NCI-H1930 (cell line): ENCODE measurements at places on chromosomes 12 and 14.

DNA sequence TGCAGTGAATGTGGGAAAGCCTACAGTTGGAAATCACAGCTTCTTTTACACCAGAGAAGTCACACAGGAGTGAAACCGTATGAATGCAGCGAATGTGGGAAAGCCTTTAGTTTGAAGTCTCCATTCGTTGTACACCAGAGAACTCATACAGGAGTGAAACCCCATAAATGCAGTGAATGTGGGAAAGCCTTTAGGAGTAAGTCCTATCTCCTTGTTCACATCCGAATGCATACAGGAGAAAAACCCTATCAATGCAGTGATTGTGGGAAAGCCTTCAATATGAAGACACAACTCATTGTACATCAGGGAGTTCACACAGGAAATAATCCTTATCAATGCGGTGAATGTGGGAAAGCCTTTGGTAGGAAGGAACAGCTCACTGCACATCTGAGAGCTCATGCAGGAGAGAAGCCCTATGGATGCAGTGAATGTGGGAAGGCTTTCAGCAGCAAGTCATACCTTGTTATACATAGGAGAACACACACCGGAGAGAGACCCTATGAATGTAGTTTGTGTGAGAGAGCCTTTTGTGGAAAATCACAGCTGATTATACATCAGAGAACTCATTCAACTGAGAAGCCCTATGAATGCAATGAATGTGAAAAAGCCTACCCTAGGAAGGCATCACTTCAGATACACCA, 24.6 kb downstream of the ZNF26 start:
- no peak for DNase-seq

DNA sequence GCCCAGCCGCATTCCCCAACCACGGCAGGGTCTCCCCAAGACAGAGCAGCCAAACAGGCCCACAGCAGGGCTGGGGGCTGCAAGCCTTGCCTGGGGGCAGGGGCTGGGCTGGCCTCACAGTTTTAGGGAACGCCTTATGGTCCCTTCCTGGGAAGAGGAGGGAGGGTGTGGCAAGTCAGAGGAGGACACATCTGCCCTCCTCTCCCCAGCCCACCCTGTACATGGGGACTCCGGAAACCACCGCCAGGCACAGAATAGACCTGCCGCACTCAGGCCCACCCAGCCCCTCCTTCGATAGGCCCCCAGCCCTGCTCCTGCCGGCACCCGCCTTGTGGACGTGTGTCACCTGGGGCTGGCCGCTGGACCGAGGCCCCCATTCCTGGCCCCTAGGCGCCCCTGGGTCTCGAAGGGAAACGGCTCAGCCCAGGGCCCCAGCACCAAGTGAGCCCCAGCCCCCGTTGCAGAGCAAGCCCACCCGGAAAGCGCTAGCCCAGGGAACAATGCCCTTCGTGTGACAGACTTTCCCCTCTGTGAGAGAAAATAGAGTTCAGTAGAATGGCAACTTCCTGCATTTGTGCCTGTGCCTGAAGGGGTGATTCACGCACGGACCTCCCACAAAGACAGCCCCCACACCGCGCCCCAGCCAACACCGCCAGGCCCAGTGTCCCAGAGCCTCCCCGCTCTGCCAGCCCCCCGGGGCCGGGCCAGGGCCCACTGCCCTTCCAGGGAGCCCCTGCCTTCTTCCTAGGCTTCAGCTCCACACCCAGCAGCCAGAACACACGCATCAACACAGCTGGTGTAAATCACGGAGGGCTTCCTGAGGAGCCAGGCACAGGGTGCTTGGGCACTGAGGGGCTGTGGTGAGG, 12.0 kb upstream of the NUDT14 start:
- DNase-seq, result no peak

GRCh38 chr14:63542231-63542999, 762 bp downstream of the PPP2R5E start:
- DNase-seq, result no peak

DNA sequence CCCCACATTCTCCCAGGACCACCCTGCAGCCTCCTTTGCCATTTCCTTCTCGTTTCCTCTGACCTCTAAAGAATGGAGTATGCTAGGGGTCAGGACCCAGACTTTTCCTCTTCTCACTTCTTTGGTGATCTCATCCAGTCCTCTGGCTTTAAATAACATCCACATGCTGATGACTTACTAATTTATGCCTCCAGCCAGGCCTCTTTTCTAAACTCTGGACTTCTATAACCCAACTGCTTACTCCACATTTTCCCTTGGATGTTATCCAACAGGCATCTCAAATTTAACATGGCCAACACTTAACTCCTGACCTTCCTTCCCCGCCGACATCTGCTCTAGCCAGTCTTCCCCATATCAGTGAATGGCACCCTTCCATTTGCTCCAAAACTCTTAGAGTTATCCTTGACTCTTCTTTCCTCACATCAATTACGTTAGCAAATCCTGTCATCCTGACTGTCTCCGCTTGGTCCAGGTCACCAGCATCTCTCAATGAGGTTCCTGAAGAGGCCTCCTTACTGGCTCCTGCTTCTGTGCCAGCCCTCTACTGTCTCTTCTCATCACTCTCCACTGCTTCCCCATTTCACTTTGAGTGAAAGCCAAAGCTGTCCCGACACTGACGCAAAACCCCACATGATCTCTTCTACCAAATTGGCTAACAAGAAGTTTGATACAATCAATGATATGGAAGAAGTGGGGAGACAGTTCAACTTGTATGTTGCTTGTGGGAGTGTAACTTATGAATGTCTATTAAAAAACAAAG, 42.7 kb downstream of the TMBIM6 start:
- DNase-seq, result no peak

- no peak for DNase-seq
These were observed 431.3 kb downstream of the NPAS3 start for GRCh38 chr14:33369972-33370371.

GRCh38 chr14:37932008-37932407, 275.7 kb upstream of the SSTR1 start:
- no peak for DNase-seq
